NCI-H774 (cell line): ENCODE measurements at places on chromosomes 11 and 22.

DNA sequence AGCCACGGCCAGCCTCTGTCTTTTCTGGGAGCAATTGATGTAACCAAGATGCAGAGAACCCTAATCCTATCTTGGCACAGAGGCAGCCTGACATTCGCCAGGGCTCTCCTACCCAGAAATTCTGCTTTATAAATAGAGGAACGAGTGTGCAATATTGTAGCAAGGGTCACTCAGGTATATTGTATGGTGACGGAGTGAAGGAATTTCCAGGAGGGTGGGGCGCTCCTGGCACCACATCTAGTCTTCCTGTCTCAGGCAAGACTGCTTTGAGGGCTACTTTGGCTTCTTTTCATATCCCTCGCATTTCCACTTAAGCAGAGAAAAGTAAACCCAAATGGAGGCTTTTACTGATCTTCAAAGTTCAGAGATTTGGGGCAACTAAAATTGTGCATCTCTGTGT is 114.4 kb downstream of the BARX2 start:
- no peak for DNase-seq

DNA sequence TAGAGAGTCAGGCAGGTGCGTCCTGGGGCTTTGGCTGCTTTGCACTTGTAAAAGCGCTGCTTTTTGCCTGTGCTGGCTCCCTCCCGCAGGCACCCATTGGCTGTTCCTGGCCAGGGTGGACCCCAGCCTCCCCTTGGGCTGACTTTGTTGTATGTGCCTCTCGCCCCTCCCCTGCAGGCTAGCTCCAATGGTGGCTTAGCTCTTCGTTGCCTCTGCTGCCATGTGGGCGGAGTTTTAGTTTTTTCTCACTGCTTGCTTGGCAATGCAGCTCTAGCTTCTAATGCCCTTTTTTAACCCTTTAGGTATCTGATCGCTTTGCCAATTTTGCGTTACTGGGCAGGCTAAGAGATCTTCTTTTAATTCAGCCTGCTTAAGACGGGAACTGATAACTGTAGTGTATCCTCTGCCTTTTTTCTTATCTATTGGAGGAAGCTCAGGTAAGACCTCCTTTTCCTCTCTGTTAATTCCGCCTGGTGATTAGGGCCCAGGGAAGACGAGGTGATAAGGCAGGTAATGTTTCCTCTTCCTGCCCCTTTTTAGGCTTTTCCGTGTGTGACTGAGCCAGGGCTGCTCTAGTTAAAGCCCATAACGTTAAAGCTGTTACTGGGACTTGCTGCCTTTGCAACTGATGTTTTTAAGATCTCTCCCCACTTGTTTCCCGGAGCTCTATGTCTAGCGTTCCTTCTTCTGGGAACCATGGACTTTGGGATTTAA is 11.7 kb upstream of the GLYATL1 start:
- peak; percentile 80 for DNase-seq

GRCh38 chr11:5369789-5370188 is 13.8 kb upstream of the OR51M1 start:
- no peak for DNase-seq

GRCh38 chr11:15327786-15328231 is 213.1 kb downstream of the INSC start:
- peak; percentile 73 for DNase-seq

DNA sequence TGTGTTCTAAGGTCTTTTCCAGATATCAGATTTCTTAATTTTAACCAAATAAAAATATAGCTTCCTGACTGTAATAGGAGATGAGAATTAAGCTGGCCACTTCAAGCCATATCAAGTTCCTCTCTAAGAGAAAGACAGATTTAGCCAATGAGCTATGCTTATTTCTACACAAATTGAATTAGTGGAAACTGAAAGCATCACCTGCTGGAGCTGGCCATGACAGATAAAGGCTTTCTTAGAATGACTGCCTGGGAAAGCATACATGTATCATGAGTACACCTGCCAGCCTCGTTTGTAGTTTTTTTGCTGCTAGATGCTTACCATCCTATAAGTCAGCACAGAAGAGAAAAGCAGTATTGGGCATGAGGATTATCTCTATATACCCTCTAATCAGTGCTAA is 53.5 kb upstream of the DBX1 start:
- no peak for DNase-seq

GRCh38 chr22:20885017-20885556 is 26.3 kb downstream of the SNAP29 start:
- DNase-seq: no peak

GRCh38 chr11:36266767-36267166 is 22.5 kb downstream of the COMMD9 start:
- DNase-seq: no peak

DNA sequence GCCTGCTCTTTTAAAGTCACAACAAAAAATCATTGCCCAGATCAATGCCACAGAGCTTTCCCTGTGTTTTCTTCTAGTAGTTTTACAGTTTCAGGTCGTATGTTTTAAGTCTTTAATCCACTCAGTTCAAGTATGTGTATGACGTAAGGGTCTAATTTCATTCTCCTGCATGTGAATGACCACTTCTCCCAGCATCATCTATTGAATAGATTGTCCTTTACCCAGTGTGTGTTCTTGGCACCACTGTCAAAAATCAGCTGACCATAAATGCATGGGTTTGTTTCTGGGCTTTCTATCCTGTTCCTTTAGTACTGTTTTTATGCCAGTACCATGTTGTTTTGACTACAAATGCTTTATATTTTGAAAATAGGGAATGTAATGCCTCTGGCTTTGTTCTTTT is 28.1 kb downstream of the INTS4 start:
- no peak for DNase-seq

- DNase-seq: no peak
Observed at GRCh38 chr11:77381729-77382665, 80.5 kb upstream of the GDPD4 start.

DNA sequence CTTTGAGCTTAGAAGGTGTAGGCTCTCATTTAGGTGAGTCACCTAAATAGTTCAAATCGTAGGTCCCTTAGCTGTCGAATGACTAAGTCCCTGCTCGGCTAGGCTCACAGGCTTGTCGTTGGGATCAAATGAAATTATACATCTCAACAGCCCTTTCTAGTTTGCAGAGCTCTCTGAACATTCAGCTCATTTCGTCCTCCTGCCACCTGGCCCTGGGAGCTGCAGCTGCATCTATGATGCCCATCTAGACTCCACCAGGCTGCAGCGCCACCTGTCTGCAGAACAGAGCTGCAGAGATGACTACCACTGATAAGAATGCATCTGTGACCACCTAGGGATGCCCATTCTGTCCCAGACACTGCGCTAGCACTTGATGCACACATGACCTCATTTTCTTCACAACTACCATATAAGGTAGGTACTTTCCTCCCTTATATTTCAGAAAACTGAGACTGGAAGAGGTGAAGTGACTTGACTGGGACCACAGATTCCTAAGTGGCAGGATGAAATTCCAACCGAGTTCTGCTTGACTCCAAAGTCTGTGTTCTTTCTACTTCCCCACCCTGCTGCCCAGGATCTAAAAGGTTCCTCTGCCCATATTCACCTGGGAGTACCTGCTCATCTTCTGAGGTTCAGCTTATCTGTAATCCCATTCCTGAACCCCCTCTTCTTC is 141.1 kb upstream of the NARS2 start:
- DNase-seq: peak; percentile 83

- no peak for DNase-seq
Observed at GRCh38 chr11:115276191-115276590, 228.0 kb downstream of the CADM1 start.

DNA sequence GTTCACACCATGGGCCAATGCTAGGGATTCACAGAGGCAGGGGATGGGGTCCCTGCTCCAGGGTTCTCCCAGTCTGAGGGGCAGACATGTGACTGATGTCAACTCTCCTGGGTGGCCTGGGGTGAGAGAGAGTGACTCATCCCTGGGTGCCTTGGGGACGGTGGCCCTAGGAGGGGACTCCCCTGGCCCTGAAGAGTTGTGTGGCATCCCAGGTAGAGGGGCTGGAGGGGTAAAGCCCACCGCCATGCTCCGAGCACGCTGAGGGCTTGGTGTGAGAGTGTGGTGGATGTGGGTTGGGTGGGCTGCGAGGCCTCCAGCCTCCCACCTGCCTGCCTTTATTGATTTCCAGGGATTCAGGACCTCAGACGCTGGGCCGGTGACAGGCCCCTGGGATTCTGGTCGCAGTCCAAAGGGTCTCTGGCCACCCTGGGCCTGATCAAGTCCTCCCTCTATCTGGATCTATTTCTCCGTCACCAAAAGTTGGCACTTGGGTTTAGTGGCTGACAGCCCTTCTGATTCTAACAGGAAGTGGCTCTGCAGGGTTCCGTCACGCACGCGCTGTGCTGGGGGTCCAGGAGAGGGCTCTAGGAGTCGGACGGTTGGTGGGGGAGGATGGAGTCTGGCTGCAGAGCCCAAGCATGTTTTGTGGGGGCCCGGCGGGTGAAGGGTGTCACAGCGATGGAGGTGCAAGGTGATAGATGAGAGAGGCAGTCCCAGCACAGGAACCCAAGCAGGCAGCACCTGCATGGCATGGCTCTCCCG is 27.3 kb upstream of the WNT7B start:
- DNase-seq: no peak

GRCh38 chr11:4664183-4664582 is 20.4 kb downstream of the OR51E1 start:
- no peak for DNase-seq

DNA sequence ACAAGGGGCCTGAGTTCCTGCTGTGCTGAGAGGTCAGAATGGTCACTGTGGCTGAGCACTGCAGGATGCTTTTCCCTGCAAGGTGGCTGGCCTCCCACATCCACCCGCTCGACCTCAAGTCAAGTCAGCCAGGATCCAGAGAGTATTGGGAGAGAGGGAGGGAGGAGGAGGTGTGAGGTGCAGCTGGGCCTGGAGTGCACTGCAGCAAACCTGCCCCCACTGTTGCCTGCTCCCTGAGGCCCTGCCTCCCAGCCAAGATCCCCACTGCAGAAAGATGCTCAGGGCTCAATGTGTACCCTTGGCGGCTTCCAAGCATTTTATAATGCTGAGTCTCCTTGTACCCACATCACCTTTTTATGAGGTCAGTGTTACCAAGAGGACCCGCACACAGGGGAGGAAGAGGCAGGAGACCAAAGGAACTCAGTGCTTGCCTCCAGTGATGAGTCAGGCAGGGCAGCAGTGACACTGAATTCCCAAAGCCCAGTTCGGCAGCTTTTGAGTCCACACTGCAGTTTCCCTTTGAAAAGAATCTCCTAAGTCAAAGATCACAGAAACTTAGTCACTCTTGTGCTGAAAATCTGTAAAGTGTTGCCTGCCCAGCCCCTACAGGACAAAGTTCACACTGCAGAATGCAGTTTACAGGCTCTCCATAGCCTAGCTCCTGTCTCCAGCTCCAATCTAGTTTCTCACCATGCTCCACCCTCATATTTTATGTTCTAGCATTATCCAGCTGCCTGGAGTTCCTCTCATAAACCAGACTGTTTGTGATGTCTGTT is 3.1 kb downstream of the ENDOD1 start:
- DNase-seq: no peak

DNA sequence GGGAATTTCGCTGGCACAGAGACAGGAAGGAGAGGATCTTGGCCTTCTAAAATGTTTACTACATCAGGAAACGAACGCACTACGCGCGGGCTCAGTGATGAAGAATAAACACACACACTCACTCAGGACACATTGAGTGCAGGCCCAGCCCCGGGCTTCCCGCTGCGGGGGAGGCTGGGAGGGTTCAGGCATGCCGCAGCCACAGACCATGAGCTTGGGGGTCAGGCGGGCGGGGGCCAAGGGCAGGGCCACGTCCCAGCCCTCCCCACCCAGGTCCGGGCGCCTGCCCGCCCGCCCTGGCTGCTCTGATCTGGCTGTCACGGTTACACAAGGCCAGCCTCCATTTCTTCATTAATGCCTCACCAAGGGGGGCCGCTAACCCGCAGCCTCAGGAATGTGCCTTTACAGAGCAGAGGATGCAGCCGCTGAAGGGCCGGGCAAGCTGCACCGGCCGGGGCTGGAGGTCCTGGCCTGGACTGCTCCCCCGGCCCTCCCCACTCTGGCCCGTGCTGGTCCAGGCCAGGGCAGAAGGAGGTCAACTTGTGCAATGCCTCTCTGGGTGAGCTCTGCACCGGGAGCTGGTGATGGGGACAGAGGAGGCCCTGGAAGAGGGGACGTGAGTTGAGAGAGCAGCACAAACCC is 41.7 kb downstream of the IGF2 start:
- DNase-seq: no peak

DNA sequence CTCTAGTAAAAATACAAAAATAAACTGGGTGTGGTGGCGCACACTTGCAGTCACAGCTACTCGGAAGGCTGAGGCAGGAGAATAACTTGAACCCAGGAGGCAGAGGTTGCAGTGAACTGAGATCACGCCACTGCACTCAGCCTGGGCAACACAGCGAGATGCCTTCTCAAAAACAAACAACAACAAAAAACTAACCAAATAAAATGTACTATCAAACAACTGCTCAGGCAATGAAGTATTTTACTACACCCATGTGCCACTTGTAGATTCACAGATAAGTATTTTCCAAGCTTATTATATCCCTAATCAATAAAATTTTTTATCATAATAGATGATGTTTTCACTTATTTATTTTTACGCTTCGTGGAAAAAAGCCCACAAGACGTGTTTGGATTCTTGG is 924 bp downstream of the C11orf65 start:
- no peak for DNase-seq

- no peak for DNase-seq
Observed at GRCh38 chr11:9462806-9463537, 2.2 kb downstream of the ZNF143 start.

- no peak for DNase-seq
Observed at GRCh38 chr11:46664612-46665011, 35.8 kb downstream of the ARHGAP1 start.

DNA sequence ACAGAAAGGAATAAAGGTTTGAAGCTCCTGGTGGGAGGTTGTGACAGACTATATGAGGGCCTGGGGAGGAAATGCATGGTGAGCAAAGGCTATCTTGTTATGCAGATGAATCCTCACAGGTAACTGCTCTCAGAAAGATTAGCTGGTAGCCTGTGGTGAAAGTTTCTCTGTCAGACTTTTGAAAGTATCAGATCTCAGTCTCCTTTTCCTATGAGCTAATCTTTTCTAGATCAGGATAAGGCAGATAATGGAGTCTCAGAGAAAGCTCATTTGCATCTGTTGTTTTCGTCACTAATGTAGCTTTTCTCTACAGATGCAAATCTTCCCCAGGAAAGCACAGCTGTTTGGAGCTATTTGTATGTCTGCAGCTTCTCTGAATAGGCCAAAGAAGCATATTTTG is 21.0 kb upstream of the OR6X1 start:
- no peak for DNase-seq

GRCh38 chr11:106369224-106369623 is 291.8 kb downstream of the AASDHPPT start:
- no peak for DNase-seq

- no peak for DNase-seq
Observed at GRCh38 chr22:24068377-24068680, 57.2 kb downstream of the CABIN1 start.

GRCh38 chr11:1622086-1622485 is at the start of gene KRTAP5-4:
TSS of gene KRTAP5-4 (minus strand) at chr11:1622138. CDS start at chr11:1622093, 45 bp downstream.
- no peak for DNase-seq
